CD4-positive, alpha-beta T cell (primary cell): ENCODE measurements at places on chromosomes 3 and 15.

GRCh38 chr15:26372706-26373105 is 400.2 kb downstream of the GABRB3 start:
- no peak for DNase-seq

DNA sequence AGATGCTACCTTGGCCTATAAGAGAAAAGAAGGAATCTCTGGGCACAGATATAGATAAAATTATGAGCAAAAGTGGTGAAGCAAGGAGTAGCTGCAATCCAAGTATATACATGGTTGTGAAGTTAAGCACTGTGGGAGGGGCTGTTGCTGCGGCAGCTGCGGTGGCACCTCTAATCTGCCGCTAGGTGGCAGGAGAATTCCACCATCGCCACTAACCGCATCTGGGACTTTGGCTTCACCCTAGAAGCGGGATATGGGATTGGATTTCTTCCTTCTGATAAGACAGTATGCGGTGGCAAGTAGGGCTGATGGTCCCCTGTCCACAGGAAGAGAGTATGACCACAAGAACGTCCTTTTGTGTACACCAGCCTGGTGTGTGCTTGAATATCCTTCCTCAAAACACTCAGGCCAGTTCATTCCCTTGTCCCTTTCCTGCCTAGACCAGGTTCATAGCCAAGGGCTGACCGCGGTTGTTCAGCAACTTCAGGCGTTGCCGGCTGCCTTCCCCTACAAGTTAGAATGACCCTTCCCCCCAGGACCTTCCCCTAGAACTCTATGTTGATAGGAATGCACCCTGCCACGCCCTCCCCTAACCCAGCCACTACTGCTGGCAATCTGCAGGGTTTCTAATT is 5.1 kb downstream of the MAGEL2 start:
- peak; percentile 38 for DNase-seq

DNA sequence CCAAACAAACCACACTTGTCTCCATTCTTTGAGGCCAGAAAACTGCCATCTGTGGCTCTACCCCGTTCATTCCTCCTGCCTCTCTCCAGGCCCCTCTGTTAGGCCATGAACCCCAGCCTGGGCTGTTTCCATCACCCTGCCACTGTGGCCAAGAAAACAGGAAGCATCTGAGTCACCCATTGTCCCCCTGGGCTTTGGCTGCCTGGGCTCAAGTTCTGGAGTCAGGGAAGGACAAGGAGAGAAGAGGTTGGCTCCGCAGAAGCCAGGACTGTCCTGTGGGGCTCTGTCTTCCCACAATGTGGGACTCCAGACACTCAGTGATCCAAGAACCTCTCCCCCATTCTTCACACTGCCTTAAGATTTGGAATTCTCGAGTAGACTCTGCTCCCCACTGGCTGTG is 14.8 kb upstream of the LCTL start:
- DNase-seq = no peak

GRCh38 chr3:76310667-76311066 is 525.3 kb upstream of the ZNF717 start:
- DNase-seq = no peak

GRCh38 chr15:82108489-82109078 is 62.8 kb upstream of the MEX3B start:
- peak; percentile 58 for DNase-seq

DNA sequence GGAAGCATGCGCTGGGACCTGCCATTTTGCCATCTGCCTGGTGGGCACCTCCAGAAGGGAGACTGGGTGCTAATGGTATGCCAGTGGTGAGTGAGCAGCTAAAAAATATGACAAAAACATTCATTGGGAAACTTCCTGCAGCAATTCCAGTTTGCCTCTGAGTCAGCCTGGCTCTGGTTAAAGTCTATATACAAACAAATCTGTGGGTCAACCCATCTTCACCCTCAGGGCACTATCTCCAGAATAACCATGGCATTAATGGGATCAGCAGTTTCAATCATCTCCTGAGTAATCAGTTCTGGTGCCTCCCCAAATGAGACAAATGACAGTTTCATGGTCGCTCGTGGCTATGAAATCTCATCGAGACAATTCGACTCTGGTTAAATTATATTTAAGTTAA is 21.5 kb downstream of the FRMD4B start:
- DNase-seq = no peak
